ENCODE measurements at places on chromosomes 3 and 15. TPM values are rescaled to one million over a fixed set of nuclear protein-coding genes. Genes with fewer than 3 reads are reported as not detected.

DNA sequence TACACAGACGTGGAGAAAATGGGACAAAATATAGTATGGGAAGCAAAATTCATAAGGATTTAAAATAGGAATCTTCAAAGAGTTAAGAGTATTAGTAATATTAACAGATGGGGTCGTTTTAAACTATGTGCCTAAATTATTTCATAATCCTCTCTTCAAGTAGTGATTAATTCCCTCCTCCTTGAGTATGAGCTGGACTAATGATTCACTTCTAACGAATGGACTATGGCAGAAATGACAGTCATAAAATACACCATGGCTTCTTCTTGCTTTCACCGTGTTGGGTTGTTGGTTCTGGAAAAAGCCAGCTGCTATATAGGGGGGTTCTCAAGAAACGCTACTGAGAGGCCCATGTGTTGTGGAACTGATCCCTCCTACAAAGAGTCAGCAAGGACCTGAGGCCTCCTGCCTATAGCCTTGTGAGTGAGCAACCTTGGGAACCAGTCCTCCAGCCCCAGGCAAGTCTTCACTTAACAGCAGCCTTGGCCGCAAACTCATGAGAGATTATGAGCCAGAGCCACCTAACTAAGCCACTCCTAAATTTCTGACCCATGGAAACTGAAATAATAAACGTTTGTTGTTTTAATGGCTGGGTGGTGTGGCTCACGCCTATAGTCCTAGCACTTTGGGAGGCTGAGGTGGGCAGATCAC, 64.8 kb upstream of the ABHD2 start:
- DNase-seq: no peak

DNA sequence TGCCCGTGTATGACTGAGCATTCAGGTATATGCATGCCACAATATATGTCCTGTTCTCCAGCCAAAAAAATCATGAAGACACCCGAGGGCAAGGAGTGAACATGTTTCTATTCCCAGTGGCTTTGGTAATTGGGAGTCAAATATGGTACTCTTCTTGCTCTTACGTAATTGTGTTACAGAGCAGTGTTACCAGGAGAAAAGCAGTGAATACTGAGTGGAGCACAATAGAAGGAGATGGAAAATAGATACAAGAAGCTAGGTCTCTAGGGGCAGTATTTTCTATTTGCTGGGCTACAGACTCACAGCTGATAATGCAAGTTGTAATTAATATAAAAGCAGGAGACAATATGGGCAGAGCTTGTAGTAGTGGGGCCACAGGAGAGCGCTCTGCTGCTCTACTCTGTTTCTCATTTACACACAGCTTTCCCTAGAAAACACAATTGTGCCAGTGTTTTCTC, 13.2 kb downstream of the MEIS2 start:
- no peak for DNase-seq

- DNase-seq: peak; percentile 51
Observed at GRCh38 chr15:80152896-80153876, at the start of gene FAH. Gene FAH (plus strand): TSS chr15:80152999. CDS start chr15:80153055, 56 bp downstream.

GRCh38 chr3:34439796-34440195, 641.4 kb downstream of the PDCD6IP start:
- no peak for DNase-seq

DNA sequence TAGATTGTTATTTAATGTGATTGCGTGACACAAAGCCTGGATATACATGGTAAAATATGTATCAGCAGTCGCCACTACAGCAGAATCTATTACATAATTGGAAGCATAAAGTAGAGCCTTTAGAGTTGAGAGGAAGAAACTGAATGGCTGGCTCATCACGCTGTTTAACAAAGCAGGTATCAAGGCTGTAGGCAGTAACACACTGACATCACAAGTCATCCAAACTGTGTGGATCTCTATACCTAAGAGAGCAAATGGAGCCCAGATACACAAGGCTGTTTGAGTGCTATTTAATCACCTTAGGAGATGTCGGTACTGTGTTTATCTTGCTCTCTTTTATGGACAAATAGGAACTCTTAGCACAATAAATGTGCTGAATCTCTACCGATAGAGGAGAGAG, 864.4 kb downstream of the VGLL3 start:
- no peak for DNase-seq

GRCh38 chr3:181851063-181851462, 139.3 kb downstream of the SOX2 start:
- no peak for DNase-seq

GRCh38 chr3:3665961-3666640, 133.1 kb upstream of the LRRN1 start:
- DNase-seq: no peak

Gene FES
- 20.0 TPM for total RNA-seq

Gene FMN1
- total RNA-seq: 2.2 TPM

Gene STIMATE
- total RNA-seq: 17.1 TPM

Gene SMCO1
- not detected for total RNA-seq

Gene USP50
- total RNA-seq: not detected

Measured in ovary (tissue), 10 donors.